ENCODE measurements at places on chromosomes 3 and 15.

- no peak for DNase-seq
These were observed 55.4 kb downstream of the ABHD2 start for GRCh38 chr15:89143503-89144162.

- DNase-seq = no peak
These were observed 78.5 kb upstream of the LARS2 start for GRCh38 chr3:45309876-45310275.

DNA sequence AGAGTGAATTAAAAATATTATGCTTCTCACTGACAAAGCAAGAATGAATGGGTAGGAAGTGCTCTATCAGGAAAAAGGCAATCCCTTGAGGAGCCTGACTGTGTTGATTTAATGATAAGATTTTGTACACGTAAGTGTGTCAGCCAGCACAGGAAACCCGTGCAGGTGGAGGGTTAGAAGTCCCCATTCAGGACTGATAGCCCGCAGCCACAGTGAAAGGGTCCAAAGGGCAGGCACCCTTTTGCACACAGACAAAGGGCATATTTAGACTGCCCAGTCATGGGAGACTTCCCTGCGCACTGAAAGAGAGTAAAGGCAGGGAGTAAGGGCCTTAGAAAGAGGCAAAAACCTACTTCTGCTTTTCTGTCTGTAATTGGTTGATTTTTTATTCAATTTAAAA lies 26.4 kb upstream of the SKIL start:
- DNase-seq = no peak

- no peak for DNase-seq
These were observed 1.4 kb downstream of the HTD2 start for GRCh38 chr3:58307639-58308215.

DNA sequence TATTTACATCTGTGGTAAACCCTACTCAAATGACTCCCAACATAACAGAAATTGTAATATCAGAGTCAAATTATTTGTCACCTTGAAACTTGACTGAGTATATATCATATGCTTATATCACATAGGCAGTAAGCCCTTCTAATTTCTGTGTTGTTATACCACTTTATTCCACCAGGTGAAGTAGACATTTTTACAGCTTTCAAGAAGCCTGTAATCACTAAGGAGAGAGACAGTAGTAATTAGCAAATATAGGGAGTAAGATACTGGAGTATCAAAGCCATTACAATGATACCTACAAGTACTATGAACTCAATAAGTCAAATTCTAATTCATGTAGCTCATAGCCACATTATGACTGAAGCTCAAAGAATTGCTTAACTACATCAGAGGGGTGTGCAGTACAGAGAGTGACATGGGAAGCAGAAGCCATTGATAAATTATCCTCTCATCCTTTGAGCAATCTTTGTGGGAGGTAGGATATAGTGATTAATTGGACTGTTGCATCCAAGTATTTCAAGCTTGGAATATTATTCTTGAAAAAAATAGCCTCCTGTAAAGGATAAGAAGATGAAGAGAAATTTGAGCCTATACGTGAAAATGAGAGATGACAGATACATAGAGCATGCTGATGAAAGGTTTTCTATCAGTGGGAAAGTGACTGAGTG lies 1005.9 kb downstream of the ZPLD1 start:
- DNase-seq = no peak

GRCh38 chr3:4615750-4616149 lies 122.6 kb downstream of the ITPR1 start:
- no peak for DNase-seq

GRCh38 chr3:150180334-150180733 lies 209.6 kb upstream of the PFN2 start:
- no peak for DNase-seq

- no peak for DNase-seq
These were observed 2.1 kb upstream of the NMB start for GRCh38 chr15:84659904-84660781.

GRCh38 chr15:65829130-65829764 lies 37.2 kb upstream of the DENND4A start:
- DNase-seq = no peak

GRCh38 chr3:126983653-126984390 lies 907 bp downstream of the PLXNA1 start:
- no peak for DNase-seq

- DNase-seq = no peak
These were observed 546.6 kb downstream of the EPHA3 start for GRCh38 chr3:89654031-89654430.

DNA sequence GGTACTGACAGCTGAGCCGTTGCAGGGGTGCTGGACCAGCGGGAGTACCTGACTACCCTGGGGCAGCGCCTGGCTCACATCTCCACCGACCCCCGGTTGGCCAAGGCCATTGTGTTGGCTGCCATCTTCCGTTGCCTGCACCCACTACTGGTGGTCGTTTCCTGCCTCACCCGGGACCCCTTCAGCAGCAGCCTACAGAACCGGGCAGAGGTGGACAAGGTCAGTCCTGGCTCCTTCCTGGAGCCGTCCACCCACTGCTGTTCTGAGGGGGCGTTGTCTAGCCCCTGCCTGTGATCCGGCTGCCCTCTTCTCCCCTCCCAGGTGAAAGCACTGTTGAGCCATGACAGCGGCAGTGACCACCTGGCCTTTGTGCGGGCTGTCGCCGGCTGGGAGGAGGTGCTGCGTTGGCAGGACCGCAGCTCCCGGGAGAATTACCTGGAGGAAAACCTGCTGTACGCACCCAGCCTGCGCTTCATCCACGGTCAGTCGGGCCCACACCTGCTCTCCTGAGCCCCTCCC lies 45.7 kb downstream of the DHX30 start:
- no peak for DNase-seq

GRCh38 chr3:14454639-14455310 lies 52.4 kb downstream of the SLC6A6 start:
- DNase-seq = no peak

GRCh38 chr15:98164571-98164970 lies 204.1 kb downstream of the ARRDC4 start:
- no peak for DNase-seq

DNA sequence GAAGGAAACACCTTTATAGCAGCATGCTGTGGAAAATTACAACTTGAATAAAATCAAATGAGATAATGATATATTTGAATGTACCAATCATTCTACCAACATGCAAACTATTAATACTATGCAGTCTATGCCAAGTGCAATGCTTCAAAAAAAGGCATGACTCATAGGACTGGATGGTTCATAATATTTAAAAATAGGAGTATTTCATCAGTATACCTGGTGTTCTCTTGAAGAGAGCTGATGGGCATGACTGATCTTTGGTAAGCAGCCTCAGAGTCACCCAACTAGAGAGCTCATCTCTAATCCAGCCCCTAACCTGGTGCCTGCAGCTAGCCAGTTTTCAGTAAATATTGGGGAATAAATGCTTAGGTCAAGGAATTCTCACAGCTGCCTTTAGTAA lies 434.7 kb upstream of the ARRDC4 start:
- no peak for DNase-seq

GRCh38 chr3:29697989-29698388 lies 417.1 kb downstream of the RBMS3 start:
- no peak for DNase-seq

DNA sequence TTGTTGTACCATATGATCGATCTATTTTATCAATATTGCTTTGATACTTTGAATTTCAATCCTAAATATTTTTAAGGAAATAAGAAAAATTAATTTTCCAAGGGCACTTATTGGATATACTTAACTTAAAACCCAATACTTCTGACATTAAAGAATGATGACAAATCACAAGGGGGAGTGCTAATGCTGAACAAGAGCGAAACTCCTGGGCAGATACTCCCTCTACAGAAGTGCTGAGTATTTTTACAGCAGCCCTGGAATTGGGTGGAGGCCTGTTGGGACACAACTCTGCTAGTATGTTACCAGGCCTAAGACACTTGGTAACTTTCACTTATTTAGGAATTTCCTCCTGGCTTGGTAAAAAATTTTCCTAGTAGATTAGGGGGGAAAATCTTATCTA lies 46.2 kb downstream of the DENND6A start:
- DNase-seq = no peak

- no peak for DNase-seq
These were observed 1.6 kb upstream of the UBA3 start for GRCh38 chr3:69081583-69082262.

DNA sequence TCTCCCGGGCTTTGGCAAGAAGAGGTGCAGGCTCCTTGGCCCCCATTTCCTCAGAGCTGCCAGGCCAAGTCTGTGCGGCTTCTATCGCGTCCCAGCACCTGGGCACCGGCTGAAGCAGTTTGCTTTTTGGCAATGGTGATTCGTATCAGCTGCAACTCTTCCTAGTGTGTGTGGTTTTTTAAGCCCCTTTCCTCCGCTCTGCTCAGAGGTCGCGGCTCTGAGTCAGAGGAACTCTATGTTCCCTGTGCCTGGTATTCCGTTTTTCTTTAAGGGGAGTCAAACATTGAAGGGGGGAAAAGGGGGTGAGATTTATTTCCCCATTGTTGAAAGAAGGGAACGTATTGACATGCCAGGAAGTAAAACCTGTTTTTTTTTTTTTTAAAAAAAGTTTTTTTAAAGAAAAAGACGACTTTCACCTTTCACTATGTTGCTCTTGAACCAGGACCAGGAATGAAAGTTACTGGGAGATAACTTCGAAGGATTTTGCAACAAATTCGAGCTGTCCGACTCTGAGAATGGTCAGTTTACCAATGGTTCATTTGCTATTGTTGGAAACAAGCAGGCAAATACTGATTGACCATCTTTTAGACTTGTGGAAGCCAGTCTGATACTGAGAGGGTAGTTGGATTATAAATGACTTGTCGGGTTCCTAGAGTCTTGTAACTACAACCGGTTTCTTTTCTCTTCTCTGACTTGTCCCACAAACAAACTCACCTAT lies 1.1 kb downstream of the ARMC8 start:
- no peak for DNase-seq

All from hypothalamus (tissue), 51 donors.